ENCODE measurements at places on chromosomes 3 and 15.
A peak's percentile ranks its signal among the peaks of the same experiment; 100 is the strongest.

DNA sequence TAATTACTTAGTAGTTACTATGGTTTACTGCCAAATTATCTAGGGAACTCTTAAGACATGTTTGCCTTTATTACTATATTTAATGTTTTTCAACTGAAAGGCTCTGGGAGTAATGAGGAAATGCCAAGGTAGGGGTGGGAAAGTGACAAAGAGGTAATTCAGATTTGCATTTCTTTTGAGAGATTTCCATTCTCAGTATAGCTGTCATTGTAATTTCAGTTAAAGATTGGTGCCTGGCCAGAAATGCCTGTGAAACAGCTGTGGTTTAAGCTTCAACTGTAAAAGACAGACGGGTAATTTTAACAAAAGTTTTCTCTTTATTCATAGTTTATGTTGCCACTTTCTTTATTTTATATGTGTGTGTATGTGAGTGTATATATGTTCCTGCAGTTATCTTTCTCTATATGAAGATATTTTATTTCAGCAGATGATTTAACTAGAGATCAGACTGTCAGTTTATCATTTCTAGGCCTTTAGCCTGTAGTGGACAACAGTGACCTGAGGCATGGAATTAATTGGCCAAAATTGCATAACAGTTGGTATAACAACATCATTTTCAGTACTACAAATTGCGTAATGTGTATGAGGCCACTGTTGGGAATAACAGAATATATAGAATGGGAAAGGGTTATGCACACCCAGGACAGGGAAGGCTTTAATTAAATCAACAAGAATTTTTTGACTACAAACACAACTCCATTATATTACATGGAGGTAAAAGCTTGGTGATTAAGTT, 119.0 kb downstream of the BBX start:
- no peak for DNase-seq

- DNase-seq: peak; percentile 2
Observed at GRCh38 chr3:124034016-124034843, 42.3 kb upstream of the ROPN1 start.

GRCh38 chr3:53496984-53497383, 2.6 kb downstream of the CACNA1D start:
- DNase-seq: no peak

- DNase-seq: no peak
Observed at GRCh38 chr15:66237513-66238235, 15.9 kb downstream of the MEGF11 start.

- DNase-seq: no peak
Observed at GRCh38 chr15:62878070-62878469, 164.5 kb upstream of the TPM1 start.

- DNase-seq: no peak
Observed at GRCh38 chr3:73010158-73010557, 13.5 kb downstream of the PPP4R2 start.

- DNase-seq: no peak
Observed at GRCh38 chr3:35746492-35746891, 107.2 kb downstream of the ARPP21 start.

DNA sequence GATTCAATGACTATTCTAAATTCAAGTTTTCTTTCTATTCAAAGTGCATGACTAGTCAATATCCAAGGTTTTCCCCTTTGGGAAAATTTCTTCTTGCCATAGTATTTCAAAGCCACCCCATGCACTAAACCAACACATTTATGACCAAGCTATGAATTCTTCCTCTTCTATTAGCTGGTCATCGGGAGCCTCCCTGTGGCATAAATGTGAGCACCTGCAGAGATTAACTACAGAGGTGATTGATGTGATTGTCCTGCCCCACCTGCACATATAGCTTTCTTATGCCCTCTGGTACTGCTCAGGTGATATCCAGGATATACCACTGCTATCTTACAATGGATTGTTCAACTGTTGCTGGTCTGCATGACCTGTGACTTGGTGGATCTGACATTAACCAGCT, 694.9 kb downstream of the ZBBX start:
- DNase-seq: no peak

GRCh38 chr3:170909129-170909903, 879 bp upstream of the EIF5A2 start:
- DNase-seq: no peak

GRCh38 chr3:189646853-189647542, 15.8 kb downstream of the TP63 start:
- no peak for DNase-seq

DNA sequence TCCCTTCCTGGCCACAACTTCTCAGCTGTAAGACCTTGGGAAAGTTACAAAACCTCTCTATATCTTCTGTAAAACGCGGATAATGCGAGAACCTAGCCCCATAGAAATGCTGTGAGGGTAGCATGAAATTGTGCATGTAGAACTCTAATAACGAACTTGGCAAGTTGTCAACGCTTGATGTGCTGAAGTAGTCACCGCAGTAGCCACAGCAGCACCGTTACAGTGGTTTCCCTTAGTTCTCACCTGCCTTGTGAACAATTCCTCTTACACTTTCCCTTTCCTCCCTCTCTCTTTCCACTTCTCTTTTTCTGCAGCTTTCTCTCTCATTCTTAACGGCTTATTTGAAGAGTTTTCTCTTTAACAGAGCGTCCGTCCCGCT, 447 bp upstream of the SHQ1 start:
- DNase-seq: no peak

- DNase-seq: no peak
Observed at GRCh38 chr3:55246033-55246432, 241.1 kb downstream of the WNT5A start.

GRCh38 chr3:175224051-175224450, 364.9 kb downstream of the NAALADL2 start:
- DNase-seq: no peak

GRCh38 chr3:133843634-133844033, 38.0 kb downstream of the SRPRB start:
- no peak for DNase-seq

- no peak for DNase-seq
Observed at GRCh38 chr15:28977377-28978010, 91.7 kb downstream of the APBA2 start.

- peak; percentile 48 for DNase-seq
Observed at GRCh38 chr3:138935863-138936740, 10.8 kb downstream of the FOXL2 start.

GRCh38 chr3:65534805-65535204, 503.9 kb downstream of the MAGI1 start:
- DNase-seq: no peak

- no peak for DNase-seq
Observed at GRCh38 chr3:5133239-5134018, 11.3 kb downstream of the ARL8B start.

- no peak for DNase-seq
Observed at GRCh38 chr3:132486099-132486498, 68.8 kb downstream of the DNAJC13 start.

GRCh38 chr3:37094636-37095035, 79.7 kb downstream of the LRRFIP2 start:
- no peak for DNase-seq

DNA sequence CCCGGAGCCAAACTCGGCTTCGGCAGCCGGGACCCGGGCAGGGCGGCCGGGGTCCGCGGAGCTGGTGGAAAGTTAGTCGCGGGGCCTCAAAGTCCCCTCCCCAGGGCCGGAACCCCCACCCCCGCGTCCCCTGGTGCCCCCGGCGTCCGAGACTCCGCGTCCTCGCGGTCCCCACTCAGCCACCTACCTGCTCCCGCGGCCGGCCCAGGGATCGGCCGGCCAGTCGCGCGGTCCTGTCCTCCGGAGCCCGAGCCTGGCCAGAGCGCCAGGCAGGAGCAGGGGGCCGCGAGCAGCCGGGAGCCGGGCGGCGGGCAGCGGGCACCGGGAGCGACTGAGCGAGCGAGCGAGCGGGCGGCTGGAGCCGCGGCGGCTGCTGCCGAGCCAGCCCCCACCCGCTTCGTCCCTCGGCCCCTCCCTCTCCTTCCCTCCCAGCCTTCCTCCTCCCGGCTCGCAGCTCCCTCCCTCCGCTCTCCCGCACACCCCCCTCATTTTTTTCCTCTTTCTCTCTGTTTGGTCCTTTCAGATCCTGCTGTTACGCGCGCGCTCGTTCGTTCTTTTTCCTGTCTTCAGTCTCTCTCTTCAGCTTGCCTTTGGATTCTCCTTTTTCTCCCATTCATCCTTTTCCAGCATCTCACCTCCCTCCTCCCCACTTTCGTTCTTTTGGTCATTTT, at the start of gene MEGF11:
TSS of gene MEGF11 (minus strand) at position 333 of the 671 bp plus-strand sequence. CDS start 125,347 bp downstream, outside the sequence.
- no peak for DNase-seq

DNA sequence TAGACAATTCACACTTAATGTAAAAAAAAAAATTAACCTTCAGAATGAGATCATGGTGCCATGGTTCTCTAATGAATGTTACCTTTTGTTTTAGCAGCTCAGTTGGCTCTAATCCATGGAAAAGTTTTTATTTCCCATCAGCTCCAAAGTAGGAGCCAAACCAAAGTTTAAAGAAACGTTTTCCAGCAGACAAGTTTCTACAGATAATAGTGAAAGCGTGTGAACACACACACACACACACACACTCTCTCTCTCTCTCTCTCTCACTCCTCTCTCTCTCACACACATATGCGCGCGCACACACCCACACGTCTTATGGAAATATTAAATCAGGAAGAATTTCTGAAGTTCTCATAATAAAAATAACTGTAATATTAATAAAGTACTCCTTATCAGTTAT, 46.9 kb downstream of the MBNL1 start:
- no peak for DNase-seq

- no peak for DNase-seq
Observed at GRCh38 chr3:101938262-101938847, 89.0 kb downstream of the NFKBIZ start.

DNA sequence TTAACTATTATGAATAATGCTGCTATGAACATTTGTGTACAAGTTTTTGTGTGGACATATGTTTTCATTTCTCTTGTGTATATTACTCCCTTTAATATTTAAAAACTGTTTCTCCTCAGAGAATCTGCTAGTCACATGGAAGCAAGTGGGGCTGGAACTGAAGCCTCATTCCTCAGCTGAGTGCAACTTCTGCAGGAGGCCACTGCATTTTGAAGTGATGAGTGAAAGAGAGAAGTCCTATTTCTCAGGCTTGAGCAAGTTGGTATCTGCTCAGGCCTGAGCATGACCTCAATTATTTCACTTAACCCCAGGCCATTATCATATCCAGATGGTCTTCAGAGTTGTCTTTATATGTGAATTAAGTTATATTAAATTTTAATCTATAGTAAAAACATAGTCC, 11.5 kb downstream of the TLR9 start:
- DNase-seq: no peak

GRCh38 chr3:112606098-112606497, 34.8 kb downstream of the CCDC80 start:
- DNase-seq: no peak
